ENCODE measurements at places on chromosomes 1 and 21.

- DNase-seq: no peak
These were observed 618 bp downstream of the SH3BGR start for GRCh38 chr21:39452207-39452969.

- DNase-seq: no peak
These were observed 87.0 kb upstream of the BTG3 start for GRCh38 chr21:17699524-17700189.

DNA sequence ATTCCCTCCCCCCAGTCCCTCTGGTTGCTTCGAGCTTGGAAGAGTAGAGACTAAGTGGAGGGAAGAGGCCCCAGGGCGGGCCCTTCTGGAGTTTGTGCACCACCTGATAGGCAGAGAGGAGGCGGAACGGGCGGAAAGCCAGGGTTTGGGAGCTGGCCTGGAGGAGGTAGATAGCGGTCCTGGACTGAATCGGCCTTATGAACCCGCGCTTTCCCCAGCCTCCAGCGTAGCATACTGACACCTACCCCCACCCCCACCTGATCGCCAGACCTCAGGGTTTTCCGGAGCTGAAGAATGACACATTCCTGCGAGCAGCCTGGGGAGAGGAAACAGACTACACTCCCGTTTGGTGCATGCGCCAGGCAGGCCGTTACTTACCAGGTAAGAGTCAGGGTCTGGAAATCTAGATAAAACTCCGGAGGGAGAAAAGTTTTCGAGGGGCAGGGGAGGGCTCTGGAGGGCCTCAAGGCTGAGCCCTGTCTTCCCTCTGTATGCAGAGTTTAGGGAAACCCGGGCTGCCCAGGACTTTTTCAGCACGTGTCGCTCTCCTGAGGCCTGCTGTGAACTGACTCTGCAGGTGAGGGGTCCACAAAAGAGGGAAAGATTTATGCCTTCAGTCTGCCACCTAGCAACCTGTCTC is 705 bp downstream of the UROD start:
- no peak for DNase-seq

DNA sequence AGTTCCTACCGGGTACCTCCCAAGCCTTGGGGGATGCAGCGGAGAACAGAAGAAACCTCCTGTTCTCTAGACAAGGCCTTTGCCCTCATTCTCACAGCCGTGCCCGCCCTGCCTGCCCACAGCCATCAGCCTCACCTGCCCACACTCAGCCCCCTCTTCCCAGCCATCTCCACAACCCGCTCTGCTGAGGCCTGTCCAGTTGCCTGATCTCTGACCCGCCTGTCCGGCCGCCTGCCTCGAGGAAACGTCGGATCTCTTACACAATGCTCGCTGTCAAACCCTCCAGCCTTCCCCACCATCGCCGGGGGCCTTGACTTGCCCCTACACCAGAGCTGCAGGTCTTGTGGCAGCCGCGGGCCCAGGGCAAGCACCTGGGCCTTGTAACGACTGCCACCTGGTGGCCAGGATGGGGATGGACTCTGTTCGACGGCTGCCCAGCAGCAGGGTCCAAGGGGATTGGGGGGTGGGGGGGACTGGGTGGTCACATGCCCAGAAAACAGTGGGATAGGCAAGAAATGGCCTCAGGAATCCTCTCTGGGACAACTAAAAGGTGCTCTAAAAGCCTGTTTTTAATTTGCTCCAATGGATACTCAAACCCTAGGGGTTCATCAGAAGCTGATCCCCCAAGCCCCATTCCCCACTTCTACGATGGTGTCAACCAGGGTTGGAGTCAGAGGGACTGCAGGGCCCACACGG is 31.0 kb downstream of the SLC45A1 start:
- no peak for DNase-seq

DNA sequence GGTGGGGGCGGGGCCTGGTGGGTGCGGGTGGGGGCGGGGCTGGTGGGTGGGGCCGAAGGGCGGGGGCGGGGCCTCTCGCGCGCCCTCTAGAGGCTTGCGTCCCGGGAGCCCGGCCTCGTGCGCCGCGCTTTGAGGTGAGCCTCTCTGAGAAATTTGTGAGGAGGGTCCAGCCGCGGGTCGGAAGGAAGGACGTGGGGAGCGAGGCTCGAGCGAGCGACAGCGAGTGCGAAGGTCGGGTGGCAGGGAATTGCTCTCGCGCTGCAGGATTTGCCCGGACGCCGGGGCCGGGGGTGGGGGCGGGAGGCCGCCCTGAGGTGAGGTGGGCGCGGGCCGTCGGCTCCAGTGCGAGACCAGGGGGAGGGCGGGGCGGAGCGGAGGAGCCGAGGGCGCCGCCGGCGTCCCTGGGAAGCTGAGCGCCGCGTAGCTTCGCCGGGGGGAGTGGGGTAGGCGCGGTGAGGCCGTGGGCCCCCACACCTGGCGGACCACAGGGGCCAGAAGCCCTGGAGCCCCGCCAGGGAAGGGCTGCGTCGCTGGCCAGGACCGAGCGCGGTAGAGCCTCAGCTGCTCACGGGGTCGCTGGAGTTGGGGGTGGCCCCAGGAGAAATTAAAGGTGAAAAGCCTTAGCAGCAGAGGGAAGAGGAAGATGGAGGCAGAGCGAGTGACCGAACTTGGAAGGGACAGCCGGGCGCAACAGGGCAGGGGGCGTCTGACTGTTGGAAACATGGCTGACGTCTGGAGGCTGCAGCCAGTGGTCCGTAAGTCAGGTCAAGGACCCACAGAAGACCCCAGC is 754 bp upstream of the LSS start:
- DNase-seq: peak; percentile 42

DNA sequence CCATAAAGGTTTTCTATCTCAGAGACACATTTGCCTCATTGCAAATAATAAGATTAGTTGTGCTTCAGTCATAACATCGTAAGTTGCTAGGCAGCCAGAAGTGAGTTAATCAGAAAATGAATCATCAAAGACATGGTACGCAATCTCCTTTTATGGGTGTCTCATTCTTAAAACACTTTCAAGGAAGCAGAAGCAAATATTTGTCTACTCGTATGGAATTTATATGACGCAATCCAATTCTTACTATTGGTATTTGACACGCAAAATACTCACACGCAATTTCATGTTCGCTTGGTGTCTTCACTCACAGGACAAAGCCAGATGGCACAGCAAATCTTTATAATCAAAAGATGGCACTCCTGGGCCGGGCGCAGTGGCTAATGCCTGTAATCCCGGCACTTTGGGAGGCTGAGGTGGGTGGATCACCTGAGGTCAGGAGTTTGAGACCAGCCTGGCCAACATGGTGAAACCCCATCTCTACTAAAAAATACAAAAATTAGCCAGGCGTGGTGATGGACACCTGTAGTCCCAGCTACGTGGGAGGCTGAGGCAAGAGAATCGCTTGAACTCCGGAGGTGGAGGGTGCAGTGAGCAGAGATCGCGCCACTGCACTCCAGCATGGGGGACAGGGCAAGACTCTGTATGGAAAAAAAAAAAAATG is 56.4 kb downstream of the HLCS start:
- DNase-seq: no peak

- no peak for DNase-seq
These were observed 153.3 kb downstream of the TOMM20 start for GRCh38 chr1:234975122-234975940.

GRCh38 chr1:197677752-197678295 is 97.5 kb downstream of the DENND1B start:
- no peak for DNase-seq

GRCh38 chr1:66840929-66841328 is 39.9 kb upstream of the INSL5 start:
- no peak for DNase-seq

GRCh38 chr1:94063379-94063778 is 57.6 kb downstream of the ABCA4 start:
- DNase-seq: no peak

GRCh38 chr1:27418326-27419185 is 26.1 kb downstream of the GPR3 start:
- no peak for DNase-seq

GRCh38 chr1:200338451-200338850 is 71.4 kb downstream of the ZNF281 start:
- no peak for DNase-seq

GRCh38 chr1:241479294-241479693 is 40.3 kb downstream of the FH start:
- no peak for DNase-seq

DNA sequence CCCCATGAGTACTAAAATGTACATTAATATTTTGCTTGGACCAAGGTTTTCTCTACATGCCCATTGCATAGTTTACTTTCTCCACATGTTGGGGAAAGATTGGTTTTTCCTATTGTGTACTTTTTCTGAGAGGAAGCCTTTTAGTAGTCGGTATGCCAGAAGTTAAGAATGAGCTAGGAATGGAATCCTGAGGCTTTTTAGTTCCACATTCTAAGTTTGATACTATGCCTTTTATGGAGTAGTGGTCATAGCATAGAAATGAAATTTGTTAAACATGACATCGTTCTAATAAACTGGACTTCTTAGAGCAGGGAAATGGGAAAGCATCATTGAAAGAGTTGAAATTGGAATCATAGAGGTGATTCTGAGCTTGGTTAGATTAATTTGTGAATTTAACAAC is 64.3 kb downstream of the BCL9 start:
- no peak for DNase-seq

- DNase-seq: no peak
These were observed 27.2 kb upstream of the SHISA4 start for GRCh38 chr1:201861448-201861847.

- peak; percentile 94 for DNase-seq
These were observed 5.9 kb downstream of the ANKRD35 start for GRCh38 chr1:145879775-145880174.

- no peak for DNase-seq
These were observed 5.1 kb upstream of the CTSK start for GRCh38 chr1:150813028-150813707.

DNA sequence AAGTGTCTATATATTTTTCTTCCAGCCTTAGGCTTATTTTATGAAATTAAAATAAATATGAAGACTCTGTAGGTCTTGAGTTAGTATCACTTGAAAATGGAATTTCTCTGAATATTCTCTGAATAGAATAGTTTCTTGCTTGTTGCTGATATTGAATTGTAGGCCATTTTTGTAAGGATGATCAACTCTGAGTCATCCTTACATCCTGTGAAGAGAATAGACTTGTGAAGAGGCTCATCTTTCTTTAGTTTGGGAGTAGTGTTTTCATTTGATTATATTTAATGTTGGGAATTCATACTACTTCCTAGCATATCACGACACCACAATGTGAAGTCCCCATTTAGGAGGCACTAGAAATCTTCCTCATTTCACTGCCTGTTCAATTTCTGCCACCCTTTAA is 27.5 kb upstream of the CD1D start:
- DNase-seq: no peak

GRCh38 chr1:163201906-163202305 is 810 bp downstream of the RGS5 start:
- DNase-seq: no peak

DNA sequence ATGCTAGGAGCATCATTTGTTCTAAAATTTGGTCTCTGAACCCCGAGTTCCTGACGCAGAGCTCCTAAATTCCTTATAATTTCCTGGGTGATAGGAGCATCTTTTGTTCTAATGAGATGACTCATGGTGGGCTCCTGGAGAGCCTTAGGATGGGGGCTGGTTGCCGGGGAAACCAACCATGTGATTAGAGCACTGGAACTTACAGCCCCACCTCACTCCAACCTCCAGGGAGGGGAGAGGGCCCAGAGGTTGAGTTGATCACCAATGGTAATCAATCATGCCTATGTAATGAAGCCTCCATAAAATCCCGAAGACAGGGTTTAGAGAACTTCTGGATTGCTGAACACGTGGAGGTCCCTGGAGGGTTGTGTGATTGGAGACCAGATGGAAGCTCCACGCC is 7.7 kb downstream of the SHISAL2A start:
- DNase-seq: no peak

DNA sequence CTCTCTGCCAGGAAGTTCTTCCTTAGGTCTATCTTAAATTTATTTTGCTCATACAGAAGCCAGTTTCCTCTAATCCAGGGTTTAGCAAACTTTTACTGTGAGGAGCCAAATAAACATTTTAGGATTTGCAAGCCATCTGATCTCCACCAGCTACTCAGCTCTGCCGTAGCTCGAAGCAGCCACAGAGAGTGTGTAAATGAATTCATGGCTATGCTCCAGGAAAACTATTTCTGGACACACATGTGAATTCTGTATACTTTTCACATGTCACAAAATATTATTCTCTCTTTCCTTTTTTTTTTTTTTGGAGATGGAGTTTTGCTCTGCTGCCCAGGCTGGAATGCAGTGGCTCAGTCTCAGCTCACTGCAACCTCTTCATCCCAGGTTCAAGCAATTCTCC is 13.4 kb upstream of the AGTRAP start:
- no peak for DNase-seq

- DNase-seq: no peak
These were observed 3.5 kb downstream of the SLAMF7 start for GRCh38 chr1:160742428-160743127.

DNA sequence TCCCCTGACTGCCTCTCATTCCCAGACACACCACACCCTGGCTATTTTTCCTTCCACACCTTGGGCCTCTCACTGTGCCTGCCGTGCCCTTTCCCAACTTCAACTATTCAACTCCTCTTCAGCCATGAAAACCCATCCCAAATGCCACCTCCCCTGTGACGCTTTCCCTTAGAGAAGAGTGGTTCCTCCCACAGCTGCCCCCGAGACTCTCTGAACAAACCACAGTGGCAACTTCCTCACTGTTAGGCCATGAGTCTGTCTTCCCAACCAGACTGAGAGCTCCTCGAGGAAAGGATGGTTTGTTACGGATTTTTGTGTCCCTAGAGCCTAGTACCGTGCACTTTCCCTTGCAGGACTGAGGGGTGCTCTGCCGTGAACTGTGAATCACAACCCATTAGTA is 59.2 kb downstream of the LRRN2 start:
- no peak for DNase-seq

GRCh38 chr1:221097479-221098281 is 218.4 kb downstream of the HLX start:
- no peak for DNase-seq

- DNase-seq: no peak
These were observed 186.4 kb downstream of the ZBTB18 start for GRCh38 chr1:244237445-244237844.

- no peak for DNase-seq
These were observed 70.1 kb downstream of the SSBP3 start for GRCh38 chr1:54336116-54336515.

DNA sequence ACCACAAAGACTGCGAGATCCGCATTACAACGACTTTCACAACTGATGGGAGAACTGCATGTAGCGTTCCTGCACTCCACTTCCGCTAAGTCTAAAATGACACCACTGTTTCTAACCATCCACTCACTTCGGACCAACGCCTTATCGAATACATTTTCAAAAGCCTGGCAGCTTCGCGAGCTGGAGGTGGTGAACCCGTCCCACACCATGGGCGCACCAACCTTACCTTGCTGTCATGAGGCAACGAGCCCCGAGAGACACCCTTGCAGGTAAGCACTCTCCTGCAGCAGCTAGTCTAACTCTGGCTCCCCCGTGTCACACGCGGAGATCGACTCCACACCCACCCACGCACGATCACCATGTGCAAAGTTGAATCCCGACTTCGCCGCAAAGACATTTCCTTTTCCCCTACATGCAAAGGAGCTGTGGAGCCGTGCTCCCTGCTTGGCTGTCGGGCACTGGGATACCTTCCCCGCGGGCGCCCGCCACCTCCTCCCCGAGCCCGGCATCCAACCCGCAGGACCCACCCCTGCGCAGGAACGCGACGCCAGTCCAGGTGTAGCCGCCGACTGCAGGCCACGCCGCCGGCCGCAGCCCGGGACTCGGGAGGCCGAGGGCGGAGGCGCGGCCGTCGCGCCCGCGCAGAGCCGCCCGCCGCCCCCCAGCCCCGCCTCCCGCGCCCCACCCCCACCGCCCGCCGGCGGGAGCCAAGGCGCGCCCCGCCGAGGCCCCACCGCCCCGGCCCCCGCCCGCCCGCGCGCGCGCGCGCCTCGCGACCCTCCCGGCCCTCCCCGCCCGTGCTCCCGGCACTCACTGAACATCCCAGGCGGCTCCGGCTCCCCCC is 629 bp downstream of the TAF5L start:
- DNase-seq: no peak
